Amygdala (tissue), 56 donors: ENCODE measurements at places on chromosomes 11 and 22.

GRCh38 chr11:65593518-65594414 is 1.8 kb downstream of the KCNK7 start:
- peak; percentile 70 for DNase-seq

DNA sequence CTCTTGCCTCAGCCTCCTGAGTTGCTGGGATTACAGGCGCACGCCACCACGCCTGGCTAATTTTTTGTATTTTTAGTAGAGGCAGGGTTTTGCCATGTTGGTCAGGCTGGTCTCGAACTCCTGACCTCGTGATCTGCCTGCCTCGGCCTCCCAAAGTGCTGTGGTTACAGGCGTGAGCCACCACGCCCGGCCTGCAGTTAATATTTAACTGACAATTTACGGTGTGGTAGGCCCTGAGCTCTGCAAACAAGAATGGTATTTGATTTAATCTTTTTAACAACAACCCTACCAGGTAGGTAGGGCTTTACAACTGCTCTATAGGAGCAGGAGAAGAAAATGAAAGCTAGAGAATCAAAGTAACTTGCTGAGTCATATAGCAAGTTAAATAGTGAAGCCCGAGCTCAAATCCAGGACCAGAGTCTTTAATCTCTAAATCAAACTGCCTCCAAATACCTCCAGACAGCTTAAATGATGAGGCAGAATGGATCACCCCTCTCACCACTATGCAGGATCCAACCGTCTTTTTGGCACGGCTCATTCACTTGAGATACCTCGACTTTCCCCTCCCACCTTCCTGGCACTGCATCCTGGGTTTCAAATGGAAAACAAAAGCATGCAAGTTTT is 9.4 kb downstream of the UEVLD start:
- no peak for DNase-seq

GRCh38 chr11:43944761-43945311 is 2.4 kb downstream of the C11orf96 start:
- peak; percentile 39 for DNase-seq

- DNase-seq = peak; percentile 50
Measured at GRCh38 chr11:3037040-3037944, 19.9 kb downstream of the CARS1 start.

GRCh38 chr11:124768914-124769313 is 6.8 kb upstream of the ESAM start:
- DNase-seq = no peak
